ENCODE measurements at places on chromosomes 12 and 14. TPM values are rescaled to one million over a fixed set of nuclear protein-coding genes. Genes with fewer than 3 reads are reported as not detected.

The CMKLR1 gene
- not detected for total RNA-seq

The BEST3 gene
- not detected for total RNA-seq

The BHLHE41 gene
- total RNA-seq: not detected

The FITM1 gene
- total RNA-seq: 0.56 TPM

The ETV6 gene
- total RNA-seq: 20.5 TPM

The GPR135 gene
- 1.7 TPM for total RNA-seq

The GALNT6 gene
- 22.3 TPM for total RNA-seq

The RNASE4 gene
- total RNA-seq: 1.0 TPM

The CCDC177 gene
- not detected for total RNA-seq

The TGFB3 gene
- 4.2 TPM for total RNA-seq

The RACGAP1 gene
- 113 TPM for total RNA-seq

The STXBP6 gene
- total RNA-seq: not detected

The NCAPD2 gene
- total RNA-seq: 195 TPM

- no peak for DNase-seq
These were observed 6.4 kb downstream of the APOLD1 start for GRCh38 chr12:12791756-12792369.

GRCh38 chr14:74278080-74278479 is 24.7 kb downstream of the ABCD4 start:
- no peak for DNase-seq

GRCh38 chr12:58177366-58177765 is 236.0 kb downstream of the ATP23 start:
- no peak for DNase-seq

DNA sequence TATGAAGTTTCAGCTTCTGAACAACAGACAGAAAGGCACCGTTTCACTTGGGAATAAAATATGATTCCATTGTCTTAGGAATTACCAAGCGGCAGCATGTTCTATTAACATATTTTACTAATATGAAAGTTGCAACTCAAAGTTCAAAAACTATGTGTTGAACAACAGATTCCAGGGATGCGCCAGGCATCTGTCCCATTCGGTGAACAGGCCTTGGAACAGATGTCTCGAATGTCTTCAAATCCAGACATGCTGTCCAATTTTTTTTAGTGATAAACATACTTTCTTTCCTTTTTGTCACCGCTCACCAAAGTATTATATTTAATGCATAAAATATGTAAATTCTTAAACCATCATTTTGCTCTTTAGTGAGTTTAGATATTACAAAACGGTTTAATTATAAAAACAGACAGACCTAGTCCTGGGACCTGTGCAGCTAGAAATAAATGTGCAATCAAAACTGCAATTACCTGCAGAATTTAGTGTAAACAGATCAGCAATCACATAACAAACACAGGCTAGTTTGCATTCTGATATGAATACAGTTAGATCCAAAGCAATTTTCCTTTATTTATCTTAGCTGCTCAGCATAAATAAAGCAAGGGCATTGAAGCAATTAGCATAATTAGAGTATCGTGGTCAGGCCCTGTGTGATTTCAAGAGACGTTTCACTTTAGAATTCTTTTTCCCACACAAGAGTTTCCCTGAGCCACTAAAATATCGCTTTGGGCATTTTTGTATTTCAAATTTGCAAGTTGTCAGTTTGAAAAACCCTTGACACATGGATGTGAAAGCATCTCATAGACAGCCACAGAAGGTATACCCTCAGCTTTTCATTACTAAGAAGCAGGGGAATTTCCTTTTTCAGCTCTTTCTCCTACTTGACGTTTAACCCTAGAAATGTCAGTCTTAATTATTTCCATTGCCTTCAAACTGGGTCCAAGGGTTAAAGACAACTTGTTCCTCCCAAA is 420.8 kb downstream of the EGLN3 start:
- DNase-seq: no peak

GRCh38 chr12:112124918-112125249 is 476 bp upstream of the TRAFD1 start:
- DNase-seq: no peak

- DNase-seq: no peak
These were observed 3.9 kb upstream of the GPX2 start for GRCh38 chr14:64946310-64947045.

GRCh38 chr14:61769893-61770292 is 7.7 kb downstream of the SNAPC1 start:
- DNase-seq: no peak

DNA sequence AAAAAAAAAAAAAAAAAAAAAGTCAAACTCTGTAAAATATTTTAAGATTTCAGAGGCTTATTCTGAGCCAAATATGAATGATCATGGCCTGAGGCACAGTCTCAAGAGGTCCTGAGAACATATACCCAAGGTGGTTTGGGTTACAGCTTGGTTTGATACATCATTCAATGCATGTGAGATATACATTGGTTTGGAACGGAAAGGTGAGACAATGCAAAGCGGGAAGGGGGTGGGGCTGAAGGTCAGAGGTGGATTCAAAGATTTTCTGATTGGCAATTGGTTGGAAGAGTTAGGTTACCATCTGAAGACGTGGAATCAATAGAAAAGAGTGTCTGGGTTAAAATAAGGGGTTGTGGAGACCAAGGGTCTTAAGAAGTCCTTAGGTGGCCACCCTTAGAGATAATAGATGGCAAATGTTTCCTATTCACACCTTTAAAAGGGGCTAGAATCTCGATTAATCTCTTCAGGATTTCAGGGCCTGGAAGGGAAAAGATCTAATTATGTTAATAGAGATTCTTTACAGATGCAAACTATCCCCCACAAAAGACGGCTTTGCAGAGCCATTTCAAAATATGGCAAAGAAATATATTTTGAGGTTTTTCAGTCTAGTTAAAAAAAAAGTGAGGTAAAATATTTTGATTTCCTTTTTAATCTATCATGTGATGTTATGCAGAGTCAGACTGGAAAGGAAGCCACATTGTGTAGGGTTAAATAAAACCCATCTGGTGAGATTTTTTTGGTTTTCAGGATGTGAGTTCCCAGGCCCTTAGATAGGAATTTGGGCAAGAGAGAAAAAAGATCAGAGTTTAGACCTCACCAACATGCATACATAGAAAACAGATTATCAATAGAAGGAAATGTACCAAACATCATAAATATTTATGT is 173.8 kb upstream of the CNOT2 start:
- no peak for DNase-seq

- no peak for DNase-seq
These were observed 87.2 kb upstream of the FGD4 start for GRCh38 chr12:32312049-32312670.

GRCh38 chr14:103552846-103553210 is 9.6 kb downstream of the BAG5 start:
- no peak for DNase-seq

- no peak for DNase-seq
These were observed 164.1 kb upstream of the PELI2 start for GRCh38 chr14:55954108-55954507.

DNA sequence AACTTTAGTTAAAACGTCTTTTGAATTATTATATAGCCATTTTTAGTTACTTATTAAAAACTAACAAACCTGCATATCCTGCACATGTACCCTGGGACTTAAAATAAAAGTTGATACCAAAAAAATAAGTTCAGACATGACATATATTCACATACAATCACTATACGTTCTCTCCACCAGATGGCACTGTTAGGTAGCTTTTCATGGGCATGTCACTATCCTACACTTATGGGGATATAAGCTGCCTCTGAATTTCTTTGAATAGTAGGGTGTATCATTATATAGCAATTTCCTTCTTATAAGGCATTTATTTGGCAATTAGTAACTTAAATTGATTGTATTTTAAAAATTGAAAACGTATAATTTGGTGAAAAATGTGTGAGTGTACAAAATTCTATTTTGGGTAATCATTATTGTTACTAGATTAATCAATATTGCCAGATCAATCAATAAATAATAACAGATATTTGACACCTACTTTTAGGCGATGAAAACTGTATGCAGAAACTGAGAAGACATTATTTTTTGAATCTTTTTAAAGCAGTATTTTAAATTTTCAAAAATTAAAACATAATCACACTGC is 31.8 kb upstream of the OR10A7 start:
- DNase-seq: peak; percentile 62

DNA sequence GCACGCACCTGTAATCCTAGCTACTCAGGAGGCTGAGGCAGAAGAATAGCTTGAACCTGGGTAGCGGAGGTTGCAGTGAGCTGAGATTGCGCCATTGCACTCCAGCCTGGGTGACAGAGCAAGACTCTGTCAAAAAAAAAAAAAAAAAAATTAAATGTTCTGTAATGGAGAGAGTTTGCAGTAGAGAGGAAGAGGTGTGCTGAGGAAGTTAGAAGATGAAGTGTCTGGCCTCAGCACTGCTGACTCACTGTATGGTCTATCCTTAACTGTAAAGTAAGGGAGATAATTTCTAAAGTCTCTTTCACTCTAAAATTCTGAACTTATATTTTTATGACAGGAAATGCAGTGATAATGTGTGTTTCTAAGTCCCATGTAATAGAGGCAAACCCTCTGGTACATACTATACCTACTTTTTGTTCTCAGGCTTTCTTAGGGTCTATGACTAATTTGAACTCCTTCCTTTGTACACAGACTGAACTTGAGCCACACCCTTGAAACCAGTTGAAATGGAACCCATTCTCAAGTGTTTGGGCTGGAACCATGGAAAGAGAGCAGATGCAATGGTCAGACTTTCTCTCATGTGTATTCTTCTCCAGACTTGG is 278.1 kb upstream of the FAR2 start:
- no peak for DNase-seq

DNA sequence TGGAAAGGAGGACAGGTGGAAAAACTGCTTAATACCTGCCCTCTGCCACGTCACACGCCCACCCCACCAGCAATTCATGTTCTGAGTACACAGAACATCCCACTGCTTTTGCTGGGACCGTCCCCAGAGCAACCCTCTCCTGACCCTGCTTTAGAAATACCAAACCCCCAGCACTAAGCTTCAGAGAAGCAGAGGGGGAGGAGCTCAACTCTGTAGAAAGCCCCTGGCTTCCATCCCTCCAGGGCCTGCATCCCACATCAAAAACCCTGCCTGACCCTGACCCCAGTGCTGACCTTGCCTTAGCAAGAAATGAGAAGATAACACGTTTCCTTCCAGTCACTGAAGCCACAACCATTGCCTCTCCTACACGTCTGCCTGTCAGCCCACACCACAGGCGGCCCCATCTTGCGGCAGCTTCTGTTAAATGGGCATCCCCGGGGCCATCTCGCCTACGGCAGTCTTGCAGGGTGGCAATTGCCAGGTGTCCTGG is 19.7 kb downstream of the VDR start:
- peak; percentile 98 for DNase-seq

- DNase-seq: no peak
These were observed 199.0 kb upstream of the ATP2B1 start for GRCh38 chr12:89907659-89908058.

DNA sequence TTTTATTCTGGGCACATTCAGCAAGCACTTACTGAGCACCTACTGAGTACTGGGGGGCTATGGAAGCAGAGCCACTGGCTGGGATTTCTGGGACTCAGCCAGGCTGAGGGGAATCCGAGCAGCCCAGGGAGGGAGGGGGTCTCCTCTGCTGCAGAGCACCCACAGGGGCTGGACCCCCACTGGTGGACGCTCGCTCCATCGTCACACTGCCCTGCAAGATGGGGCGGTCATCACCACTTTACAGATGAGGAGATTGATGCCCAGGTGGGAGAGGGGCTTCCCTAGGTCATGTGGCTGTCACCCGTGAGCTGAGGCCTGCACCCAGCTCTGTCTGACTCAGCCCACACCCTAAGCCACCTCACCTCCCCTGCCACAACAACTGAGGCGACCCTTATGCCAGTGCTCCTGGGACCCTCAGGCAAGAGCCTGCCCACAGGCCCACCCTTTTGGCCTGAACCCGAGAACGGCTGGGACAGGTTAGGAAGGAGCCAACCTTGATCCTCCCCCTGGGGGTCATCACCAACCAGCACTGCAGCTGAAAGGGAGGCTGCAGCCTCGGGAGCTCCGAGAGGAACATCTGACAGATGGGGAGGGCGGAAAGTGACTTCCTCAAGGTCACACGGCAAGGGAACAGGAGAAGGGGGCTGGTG is 74.4 kb downstream of the SERPINA3 start:
- no peak for DNase-seq

DNA sequence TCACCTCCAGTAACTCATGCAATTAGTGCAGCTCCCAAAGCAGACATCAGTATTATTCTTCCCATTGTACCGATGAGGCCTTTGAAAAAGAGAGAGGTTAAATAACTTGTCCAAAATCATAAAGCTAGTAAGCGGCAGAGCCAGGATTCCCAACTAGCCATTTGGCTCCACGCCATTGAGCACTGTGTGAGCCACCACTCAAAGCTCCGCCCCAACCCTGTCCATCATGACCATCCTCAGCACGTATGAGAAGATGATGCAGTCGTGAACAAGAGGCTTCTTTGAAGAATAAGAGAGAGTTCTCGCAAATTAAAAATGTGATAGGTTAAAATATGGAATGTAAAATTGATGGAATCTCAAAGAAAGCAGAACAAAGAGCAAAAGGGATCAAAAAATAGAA is 14.6 kb downstream of the CLMN start:
- no peak for DNase-seq

DNA sequence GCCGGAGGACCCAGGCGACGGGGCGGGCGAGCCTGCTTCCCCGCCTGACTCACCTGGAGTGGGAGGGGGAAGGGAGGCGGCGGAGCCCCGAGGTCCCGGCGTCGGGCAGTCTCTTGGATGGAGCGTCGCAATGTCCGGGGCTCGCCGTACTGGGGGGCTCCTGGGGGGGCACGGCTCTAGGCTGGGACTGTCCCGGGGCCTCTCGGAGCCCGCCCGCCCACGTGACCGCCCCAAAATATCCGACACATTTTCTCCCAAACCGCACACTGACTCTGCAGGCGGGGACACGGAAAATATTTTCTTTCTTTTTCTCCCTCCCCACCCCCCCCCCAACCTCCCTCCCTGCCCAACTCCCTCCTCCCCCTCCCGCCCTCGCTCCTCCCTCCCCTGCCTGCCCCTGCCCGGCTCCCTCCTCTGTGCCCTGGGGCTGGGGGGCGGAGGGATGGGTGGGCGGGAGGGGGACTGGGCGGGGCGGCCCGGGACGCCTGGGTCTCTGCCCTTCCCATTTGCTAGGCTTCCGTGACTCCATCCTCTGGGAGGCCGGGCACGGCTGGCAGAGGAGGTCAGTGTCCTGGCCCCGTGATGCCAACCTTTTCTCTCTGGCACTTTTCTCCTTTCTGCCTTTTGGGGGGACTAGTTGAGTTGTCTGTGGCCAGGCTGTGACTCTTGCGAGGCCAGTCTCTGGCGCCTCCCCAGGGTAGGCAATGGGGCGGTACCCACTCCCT is at the start of gene RARG:
Gene RARG (minus strand): TSS at position 289 of the 725 bp plus-strand sequence. CDS start 4,664 bp downstream, outside the sequence.
- peak; percentile 76 for DNase-seq

- no peak for DNase-seq
These were observed 39.8 kb downstream of the SAMD4A start for GRCh38 chr14:54606631-54607133.
